Right kidney (tissue), 9 donors: ENCODE measurements at places on chromosomes 7 and 10.

DNA sequence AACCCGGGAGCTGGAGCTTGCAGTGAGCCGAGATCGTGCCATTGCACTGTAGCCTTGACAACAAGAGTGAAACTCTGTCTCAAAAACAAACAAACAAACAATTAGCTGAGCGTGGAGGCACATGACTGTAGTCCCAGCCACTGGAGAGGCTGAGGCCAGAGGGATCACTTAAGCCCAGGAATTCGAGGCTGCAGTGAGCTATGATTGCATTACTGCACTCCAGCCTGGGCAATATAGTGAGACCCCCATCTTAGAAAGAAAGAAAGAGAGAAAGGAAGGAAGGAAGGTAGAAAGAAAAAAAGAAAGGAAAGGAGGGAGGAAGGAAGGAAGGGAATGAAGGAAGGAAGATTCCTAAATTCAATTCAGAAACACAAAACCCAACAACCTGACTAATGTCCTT, 141.3 kb upstream of the TNRC18 start:
- DNase-seq, result no peak

- DNase-seq, result no peak
These were observed 308.4 kb downstream of the HDAC9 start for GRCh38 chr7:18803923-18804322.

- no peak for DNase-seq
These were observed 3.9 kb downstream of the FAM131B start for GRCh38 chr7:143358626-143359025.

GRCh38 chr7:121505021-121505420, 108.9 kb upstream of the FAM3C start:
- no peak for DNase-seq

GRCh38 chr10:12431151-12432101, 82.1 kb downstream of the CAMK1D start:
- no peak for DNase-seq

DNA sequence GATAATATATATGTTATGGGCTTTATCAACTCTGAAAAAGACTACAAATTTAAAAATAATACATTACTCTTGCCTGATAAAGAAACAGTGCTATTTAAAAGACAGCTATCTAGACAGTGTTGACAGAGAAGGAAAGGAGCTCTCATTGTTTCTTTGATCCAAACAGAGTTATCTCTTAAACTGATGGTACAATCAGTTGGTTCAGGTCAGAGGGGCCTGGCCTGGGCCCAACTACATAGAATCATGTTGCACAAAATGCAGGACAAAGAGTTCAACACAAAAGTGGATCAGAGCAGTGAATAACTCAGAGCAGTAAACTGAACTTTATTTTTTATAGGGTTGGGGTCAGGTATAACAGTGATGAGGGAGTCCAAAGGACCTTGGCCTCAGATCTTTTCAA, 33.8 kb upstream of the SEMA3D start:
- DNase-seq, result no peak
